Fibroblast of skin of scalp (primary cell): ENCODE measurements at places on chromosomes 3 and 15.
A peak's percentile ranks its signal among the peaks of the same experiment; 100 is the strongest.

DNA sequence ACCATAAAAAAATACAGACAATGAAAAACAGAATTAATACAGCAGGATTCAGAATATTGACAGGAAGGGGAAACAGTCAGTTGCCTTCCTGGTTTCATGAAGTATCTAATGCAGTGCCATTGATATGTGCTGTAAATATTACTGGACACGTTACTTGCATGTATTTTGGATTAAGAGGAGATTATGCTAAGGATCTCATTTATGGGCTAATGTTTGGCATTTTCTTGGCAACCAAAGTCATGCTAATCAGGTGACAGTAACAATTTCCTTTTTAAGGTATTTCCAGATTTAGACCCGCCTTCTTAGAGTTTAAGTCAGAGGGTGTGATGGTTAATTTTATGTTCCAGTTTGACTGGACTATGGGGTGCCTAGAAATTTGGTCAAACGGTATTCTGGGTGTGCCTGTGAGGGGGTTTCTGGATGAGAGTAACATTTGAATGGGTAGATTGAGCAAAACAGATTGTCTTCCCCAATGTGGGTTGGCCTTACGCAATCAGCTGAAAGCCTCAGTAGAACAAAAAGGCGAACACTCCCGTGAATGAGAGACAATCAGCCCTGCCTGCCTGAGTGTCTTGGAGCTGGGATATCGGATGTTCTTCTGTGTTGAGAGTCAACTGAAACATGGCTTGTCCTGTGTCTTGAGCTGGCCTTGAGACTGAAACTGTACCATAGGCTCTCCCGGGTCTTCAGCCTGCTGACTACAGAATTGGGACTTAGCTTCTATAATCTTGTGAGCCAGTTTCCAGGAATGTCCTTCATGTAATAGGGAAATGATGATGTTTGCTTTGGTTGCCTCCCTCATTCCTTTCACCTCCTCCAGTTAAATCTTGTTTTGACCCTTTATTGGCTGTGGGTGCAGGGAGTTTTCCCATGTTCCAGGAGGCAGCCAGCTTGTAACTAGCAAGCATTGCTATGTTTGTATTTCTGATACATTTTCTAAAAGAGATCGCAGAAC is 10.5 kb downstream of the SQOR start:
- DNase-seq, result peak; percentile 76

- peak; percentile 41 for DNase-seq
Observed at GRCh38 chr3:28973609-28974008, 307.3 kb upstream of the RBMS3 start.

GRCh38 chr15:68584756-68585573 is 6.2 kb downstream of the CORO2B start:
- no peak for DNase-seq

DNA sequence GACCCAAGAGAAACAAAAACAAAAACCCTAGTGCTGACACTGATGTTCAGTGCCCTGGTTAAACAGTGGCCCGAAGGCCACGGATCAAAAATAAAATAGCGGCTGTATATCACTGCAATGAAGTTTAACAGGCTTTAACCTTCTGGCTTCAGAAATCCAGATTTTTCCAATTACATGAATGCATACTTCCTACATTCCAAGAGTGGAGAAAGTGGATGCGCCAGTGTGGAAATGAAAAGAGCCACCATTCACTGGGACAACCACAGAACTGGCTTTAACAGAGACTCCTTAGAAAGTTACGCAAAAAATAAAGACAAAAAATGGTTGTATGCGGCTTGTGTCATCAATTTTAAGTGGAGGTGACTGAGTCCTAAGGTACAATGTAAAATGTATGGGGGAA is 522.2 kb downstream of the FHIT start:
- peak; percentile 52 for DNase-seq

- DNase-seq, result peak; percentile 58
Observed at GRCh38 chr3:173584838-173585831, 187.6 kb downstream of the NLGN1 start.

GRCh38 chr3:123535580-123535979 is 49.3 kb downstream of the HACD2 start:
- DNase-seq, result peak; percentile 78

DNA sequence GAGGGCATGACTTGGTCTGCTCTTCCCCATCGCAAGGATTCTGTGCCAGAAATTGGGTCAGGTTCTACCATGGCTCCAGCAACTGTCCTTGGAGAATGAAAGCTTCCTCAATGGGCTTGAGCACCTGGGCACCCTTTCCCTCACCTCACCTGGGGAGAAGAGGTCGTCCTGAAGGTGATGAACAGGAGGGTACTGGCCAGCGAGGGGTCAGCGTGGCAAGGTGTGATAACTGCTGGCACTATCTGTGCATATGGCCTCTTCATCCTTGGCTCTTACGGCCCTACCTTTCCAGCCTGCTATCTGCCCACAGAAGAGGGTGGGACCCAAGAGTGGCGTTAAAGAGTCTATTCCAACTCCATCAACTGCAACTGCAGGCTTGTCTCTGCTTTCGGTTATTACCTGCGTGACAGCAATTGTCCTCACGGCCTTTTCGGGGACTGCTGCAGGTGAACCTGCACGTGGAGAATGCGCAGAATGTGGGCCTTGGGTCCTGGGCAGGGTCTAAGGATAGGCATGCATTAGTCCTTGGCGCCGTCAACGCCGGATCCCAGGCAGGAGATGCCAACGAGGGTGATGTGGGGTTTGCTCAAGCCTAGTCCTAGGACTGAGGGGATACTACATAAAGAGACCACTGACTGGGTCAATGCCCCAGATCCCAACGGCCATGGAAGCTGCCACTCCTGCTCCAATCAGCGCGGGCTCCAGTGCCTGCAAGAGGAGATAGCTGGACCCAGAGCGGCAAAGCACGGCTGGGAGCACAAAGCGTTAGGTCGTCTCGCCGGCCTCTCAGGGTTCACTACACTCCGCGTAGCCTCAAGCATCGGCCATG is 625 bp upstream of the RBM15B start:
- no peak for DNase-seq

DNA sequence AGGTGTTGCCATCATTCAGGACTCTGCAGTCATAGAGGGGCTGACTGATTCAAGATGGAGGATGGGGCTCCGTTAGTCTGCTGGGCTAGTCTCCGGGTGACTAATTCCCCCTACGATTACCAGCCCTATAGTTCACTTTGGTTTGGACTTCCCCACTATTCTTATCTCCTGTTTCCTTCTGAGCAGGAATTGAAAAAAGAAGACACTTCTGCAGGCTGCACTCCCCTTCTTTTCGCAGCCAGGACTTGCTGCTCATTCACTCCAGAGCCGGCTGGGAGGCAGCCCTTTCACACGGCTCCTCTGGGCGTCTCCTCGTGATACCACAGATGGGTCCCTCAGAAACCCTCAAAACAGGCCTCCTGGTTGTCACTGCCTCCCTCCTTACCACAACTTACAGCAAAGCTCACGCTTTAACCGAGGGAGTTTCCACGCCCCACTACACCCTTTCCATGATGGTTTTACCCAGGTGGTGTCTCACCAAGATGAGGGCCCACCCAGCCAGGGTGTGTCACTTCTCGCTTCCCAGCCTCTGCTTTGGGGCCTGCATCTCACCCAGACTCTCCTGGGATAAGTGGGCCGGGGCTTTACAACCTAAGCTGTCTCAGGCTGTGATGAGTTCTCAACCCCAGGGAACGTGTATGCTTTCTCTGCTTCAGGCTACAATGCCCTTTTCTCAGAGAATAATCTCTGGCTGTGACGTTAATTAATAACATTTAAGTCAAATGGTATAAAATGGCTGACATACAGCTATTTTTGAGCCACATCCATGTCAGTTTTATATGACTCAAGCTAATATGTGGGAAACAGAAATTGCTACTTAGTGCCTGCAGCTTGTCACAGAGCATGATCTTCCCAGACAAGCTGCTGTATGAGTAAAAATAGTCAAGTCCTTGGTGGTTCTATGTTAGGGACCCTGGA is 11.9 kb downstream of the CX3CR1 start:
- no peak for DNase-seq

GRCh38 chr3:9669720-9670432 is 20.6 kb downstream of the MTMR14 start:
- DNase-seq, result no peak

DNA sequence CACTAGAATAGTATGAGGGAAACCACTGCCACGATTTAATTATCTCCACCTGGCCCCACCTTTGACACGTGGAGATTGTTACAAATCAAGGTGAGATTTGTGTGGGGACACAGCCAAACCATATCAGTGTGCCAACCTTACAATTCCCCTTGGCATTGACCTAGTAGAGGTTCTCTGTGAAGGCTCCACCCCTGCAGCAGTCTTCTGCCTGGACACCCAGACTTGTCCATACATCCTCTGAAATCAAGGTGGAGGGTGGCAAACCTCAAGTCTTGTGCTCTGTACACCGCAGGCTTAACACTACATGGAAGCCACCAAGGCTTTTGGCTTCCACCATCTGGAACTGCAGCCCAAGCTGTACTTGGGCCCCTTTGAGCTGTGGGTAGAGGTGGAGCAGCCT is 8.8 kb upstream of the IQGAP1 start:
- no peak for DNase-seq

DNA sequence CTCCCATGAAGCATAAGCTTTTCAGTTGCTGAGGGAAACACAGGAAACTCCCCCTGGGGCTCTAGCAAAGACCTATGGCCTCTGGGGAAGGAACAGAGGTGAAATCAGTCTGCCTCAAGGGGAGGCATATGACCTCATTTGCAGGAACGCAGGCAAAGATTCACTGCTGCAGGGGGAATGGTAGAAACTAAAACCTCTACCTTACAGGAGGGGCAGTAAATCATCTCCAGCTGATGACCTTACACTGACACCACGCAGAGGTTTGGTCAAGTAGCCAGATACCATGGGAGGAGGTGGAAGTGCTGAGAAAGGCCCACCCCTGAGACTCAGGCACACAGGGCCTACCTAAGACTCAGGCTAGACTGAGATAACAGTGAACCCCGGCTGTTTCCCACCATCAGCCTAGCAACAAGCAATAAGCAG is 81.1 kb downstream of the RAD18 start:
- no peak for DNase-seq

DNA sequence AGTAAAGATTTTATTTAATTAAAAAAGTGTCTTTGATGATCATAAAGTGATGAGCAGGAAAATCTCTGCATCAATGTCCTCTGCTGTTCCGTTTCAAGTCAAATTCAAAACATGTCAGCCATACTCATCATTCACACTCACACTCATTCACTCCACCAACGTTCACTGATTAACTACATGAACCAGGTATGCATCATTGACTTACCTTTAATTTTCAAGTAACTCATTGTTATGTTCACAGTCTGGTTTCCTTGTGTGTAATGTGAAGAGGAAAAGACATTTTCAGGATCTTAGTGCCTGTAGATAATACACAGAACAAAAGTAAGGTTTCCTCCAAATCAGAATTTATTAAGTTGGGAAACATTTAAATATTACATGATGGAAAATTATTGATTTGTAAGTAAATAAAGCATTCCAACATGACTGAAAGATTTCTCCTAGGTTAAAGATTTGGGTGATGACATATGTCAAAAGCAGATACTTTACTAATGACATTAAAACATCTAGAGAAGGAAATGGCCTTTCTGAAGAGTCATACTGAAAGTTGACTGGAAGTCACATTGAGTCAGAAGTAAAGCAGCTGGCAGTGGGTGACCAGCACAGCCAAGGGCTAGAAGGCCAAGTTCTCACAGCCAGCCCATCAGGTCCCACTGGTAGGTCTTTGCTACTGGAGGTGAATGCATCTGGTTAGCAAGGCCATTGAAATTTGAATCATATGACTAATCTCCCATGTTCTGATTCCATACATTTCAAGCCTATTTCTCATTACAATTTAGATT is 251.9 kb downstream of the CDIN1 start:
- peak; percentile 89 for DNase-seq

- DNase-seq, result no peak
Observed at GRCh38 chr15:45288947-45289346, 36.9 kb downstream of the SLC28A2 start.

GRCh38 chr3:101533603-101533968 is 20.6 kb upstream of the SENP7 start:
- DNase-seq, result no peak

DNA sequence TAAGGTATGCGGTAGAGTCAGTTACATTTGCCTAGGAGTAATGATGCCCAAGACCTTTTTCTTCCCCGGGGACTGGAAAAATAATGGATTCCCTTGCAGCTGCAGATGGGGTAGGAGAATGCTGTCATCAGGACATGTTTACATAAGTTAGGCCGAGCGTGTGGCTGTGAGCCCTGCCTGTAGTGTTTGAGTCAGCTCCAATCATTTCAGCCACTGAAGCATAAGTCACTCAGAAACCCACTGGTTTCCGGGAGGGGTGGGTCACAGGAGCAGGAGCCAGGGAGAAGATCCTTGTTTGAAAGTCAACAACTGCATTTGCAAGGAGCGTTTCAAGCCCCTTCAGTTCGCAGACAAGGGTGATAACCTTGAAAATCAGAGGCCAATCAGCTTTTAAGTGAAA is 562.3 kb downstream of the MCTP2 start:
- no peak for DNase-seq

GRCh38 chr3:187481426-187481825 is 113.2 kb downstream of the RTP4 start:
- no peak for DNase-seq

DNA sequence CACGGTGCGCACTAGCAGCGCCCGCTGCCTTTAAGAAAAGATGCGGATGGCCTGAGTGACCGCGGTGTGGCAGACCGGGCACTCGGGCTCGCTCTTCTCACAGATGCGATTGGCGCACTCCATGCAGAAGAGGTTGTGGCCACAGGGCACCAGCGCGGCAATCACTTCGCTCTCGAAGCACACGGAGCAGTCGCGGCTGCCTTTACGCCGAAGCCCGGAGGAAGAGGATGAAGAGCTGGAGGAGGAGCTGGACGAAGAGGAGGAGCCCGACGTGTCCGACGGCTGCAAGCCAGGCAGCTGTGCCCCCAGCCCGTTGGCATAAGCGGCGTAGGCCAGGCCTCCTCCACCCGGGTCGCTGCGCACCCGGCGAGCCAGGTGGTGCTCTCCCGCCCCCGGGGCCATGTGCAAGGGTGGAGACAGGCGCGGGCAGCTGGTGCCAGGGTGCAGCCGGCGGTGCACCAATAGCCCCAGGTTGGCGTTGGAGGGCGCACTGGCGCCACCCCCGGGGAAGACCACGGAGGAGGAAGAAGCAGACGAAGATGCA is 2.6 kb downstream of the MEX3B start:
- peak; percentile 31 for DNase-seq

- DNase-seq, result no peak
Observed at GRCh38 chr3:16251316-16252085, 13.2 kb downstream of the DPH3 start.

- no peak for DNase-seq
Observed at GRCh38 chr3:117748131-117748530, 1038.6 kb downstream of the TUSC7 start.

DNA sequence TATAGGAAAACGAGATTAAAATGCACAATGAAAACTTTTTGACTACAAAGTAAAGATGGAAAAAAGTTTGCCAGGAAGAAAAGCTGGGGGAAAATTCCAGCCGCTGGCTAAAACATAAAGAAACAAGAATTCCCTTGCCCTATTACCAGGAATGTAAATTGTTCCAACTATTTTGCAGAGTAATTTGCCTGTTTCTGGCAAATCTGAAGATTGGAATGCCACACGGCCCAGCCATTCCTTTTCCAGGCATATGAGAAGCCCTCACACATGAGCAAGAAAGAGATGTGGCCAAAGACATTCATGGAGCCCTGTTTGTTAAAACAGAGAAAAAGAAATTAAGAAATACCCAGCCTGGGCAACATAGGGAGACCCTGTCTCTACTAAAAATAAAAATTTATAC is 8.4 kb upstream of the GATA2 start:
- peak; percentile 36 for DNase-seq
